Camera-type eye (tissue), 1 donor: ENCODE measurements at places on chromosomes 11 and 22. TPM values are rescaled to one million over a fixed set of nuclear protein-coding genes. Genes with fewer than 3 reads are reported as not detected.

Gene C11orf16
- not detected for total RNA-seq

Gene LDHAL6A
- not detected for total RNA-seq

Gene OSM
- 0.77 TPM for total RNA-seq

Gene TNNI2
- total RNA-seq = 103 TPM

Gene RIN1
- 3.0 TPM for total RNA-seq

Gene HEPN1
- total RNA-seq = not detected

Gene TSPAN4
- total RNA-seq = 62.2 TPM

Gene TECTA
- total RNA-seq = 2.2 TPM

Gene ABTB2
- total RNA-seq = 17.5 TPM

Gene VPREB1
- 0.66 TPM for total RNA-seq

Gene LINC01488
- total RNA-seq = 0.38 TPM

Gene CLP1
- total RNA-seq = 13.9 TPM

Gene PRR33
- total RNA-seq = 0.16 TPM

Gene NRGN
- total RNA-seq = 1.2 TPM

Gene HMGXB4
- total RNA-seq = 25.5 TPM

Gene PIWIL4
- total RNA-seq = 13.1 TPM

Gene GDPD4
- total RNA-seq = not detected

Gene TTLL1
- 15.4 TPM for total RNA-seq

Gene MUC5AC
- total RNA-seq = 0.16 TPM

Gene APOA1
- 0.60 TPM for total RNA-seq

Gene TMPRSS4
- total RNA-seq = 7.7 TPM

Gene RCOR2
- total RNA-seq = 28.1 TPM
